Kidney (tissue), 22 donors: ENCODE measurements at places on chromosomes 7 and 10. TPM values are rescaled to one million over a fixed set of nuclear protein-coding genes. Genes with fewer than 3 reads are reported as not detected.

DNA sequence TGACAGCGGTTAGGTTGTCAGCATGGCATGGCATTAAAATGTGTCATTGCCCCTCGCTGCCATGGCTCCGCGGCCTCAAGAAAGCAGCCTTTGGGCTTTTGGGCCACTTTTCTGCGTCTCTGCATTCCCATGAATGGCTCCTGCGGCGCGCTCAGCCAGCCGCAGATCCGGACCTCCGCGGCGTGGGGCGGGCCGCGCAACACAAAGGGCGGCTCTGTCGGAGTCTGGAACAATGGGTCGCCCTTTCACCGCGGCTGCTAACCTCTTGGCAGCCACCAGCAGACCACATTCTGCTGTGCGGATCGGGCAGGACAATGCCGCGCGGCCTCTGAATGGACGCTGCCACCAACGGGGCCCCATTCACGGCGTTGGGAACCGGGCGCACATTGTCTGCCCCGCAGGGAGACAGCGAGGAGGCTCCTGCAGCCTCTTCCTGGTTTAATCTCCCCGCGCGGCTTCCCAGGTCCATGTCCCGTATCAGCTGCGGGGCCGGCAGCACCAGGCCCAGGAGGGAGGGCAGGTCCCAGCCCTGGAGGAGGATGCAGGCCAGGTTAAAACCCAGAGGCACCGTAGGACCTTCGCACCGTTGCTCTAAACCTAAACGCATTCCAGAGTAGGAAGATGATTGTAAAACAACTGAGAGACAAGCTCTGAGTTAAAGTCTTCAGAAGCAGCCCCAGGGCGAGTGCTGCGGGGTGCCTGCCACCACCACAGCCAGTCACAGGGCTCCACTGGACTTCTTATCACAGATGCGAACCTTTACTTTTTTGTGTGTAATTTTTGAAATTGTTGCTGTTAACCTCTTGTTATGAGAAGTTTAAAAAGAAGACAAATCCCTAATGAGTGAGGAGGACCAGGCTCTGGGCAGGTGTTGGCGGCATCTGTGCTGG lies 71.6 kb downstream of the NKX6-2 start:
- peak; percentile 57 for DNase-seq
- H3K36me3 ChIP-seq: no peaks in the 10 kb centered on the region
- no peak overlapping the region for H3K27ac ChIP-seq
- H3K27me3 ChIP-seq: no peaks in the 10 kb centered on the region
- H3K4me3 ChIP-seq: no peak overlapping the region
- no peaks in the 10 kb centered on the region for H3K4me1 ChIP-seq

GRCh38 chr7:110386913-110387312 lies 704.0 kb upstream of the LRRN3 start:
- no peak for DNase-seq
- H3K4me3 ChIP-seq: no peak overlapping the region
- no peaks in the 10 kb centered on the region for H3K36me3 ChIP-seq

- no peaks in the 10 kb centered on the region for H3K27me3 ChIP-seq
- no peak overlapping the region for H3K27ac ChIP-seq
- H3K4me3 ChIP-seq: no peak overlapping the region
- no peak for DNase-seq
These were observed 69.5 kb upstream of the CHST15 start for GRCh38 chr10:124162774-124163354.

GRCh38 chr10:126945351-126946030 lies 40.3 kb downstream of the DOCK1 start:
- no peaks in the 10 kb centered on the region for H3K4me1 ChIP-seq
- no peak overlapping the region for H3K4me3 ChIP-seq
- no peaks in the 10 kb centered on the region for H3K36me3 ChIP-seq
- H3K27ac ChIP-seq: no peak overlapping the region
- H3K27me3 ChIP-seq: no peaks in the 10 kb centered on the region

DNA sequence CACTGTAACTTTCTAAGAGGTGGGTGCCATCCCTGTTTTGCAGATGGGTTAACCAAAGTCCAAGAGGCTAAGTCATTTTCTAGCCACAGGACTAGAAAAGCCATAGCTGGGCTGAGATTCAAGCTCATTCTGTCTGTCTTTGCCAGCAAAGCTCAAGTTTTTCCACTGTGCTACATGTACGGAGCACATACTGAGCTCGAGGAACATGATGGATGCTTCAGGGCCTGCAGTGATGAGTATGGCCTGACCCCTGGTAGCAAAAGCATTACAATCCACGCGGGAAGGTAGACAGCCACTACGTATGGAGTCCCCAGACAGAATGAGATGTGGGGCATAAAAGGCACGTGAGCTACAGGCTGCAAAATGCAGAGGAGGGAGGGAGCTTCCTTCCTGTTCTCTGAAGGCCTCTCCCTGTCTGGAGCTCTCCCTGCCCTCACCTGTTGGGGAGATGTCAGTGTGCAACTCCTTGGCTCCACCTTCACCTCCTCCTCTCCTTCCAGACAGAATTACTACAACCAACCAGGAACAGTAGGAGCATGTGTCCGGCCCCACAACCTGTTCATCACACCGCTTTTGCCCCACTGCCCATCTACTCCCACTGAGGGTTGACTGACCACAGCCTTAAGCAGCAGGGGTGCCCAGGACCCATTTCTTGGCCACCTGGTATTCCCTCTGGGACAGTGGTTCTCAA lies 16.4 kb downstream of the ITPRIP start:
- H3K27me3 ChIP-seq: no peaks in the 10 kb centered on the region
- peaks cover 26% of the 10 kb centered on the region for H3K4me1 ChIP-seq
- DNase-seq: no peak
- H3K27ac ChIP-seq: no peak overlapping the region
- H3K4me3 ChIP-seq: no peak overlapping the region

DNA sequence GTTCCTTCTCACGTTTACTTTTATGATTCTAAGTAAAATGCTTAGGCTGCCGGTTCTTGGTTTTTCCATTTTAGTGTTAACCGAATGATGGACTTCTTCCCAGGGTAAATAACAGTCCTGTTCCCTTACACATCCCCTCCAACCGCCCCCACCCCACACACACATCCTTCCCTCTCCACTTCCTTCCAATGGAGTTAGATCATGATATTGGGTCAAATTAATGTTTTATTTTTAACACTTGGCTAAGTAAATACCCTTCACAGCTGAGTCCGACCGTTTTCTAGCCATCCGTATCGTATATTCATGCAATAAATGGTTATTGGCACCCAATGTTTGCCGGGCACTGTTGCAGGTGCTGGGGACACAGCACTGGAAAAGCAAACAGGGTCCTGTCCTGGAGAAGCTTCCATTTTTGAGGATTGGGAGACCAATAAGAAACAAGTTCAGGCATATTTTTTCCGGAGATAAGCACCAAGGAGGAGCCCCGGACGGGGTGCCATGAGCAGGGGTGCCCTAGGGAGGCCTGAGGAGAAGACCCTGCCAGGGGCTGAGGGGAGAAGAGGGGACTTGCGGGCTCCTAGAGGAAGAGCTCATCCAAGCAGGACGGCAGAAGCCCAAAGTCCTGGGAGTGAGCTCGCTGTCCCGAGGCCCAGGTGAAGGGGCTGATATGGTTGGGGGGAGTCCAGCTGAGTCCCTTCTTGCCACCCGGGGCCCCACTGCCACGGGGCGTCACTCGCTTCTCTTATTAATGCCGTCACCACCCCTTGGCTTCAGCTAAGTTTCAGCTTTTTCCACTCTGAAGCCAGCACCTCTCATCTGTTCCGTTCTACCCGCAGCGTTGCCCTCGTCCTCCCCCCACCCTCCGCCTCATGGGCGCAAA lies 126.0 kb upstream of the RET start:
- H3K4me1 ChIP-seq: no peaks in the 10 kb centered on the region
- H3K27me3 ChIP-seq: no peaks in the 10 kb centered on the region
- H3K27ac ChIP-seq: no peak overlapping the region
- no peak for DNase-seq
- H3K4me3 ChIP-seq: no peak overlapping the region

- no peak overlapping the region for H3K27ac ChIP-seq
- no peaks in the 10 kb centered on the region for H3K27me3 ChIP-seq
- H3K4me3 ChIP-seq: no peak overlapping the region
These were observed 31.2 kb downstream of the MACC1 start for GRCh38 chr7:20185988-20186387.

DNA sequence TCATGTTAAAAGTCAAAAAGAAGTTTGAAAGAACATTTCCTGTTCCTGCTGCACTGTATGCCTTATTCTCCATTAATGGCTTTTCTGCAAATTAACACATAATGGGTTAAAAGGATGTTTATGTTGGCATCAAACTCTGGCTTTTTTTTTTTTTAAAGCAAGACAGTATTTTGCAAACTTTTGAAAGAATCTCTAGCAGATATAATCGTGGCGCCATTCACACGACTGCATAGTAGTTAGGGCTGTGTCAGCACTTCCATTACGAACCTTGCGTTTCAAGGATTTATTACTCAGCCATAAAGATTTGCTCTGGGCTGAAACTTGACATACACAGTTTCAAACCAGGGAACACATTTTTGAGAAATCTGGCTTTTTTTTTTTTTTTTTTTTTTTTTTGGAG lies 207.8 kb downstream of the DYNC1I1 start:
- DNase-seq: peak; percentile 70
- H3K27ac ChIP-seq: no peak overlapping the region
- no peaks in the 10 kb centered on the region for H3K36me3 ChIP-seq
- no peaks in the 10 kb centered on the region for H3K4me1 ChIP-seq

- no peak overlapping the region for H3K4me3 ChIP-seq
- DNase-seq: no peak
- no peak overlapping the region for H3K27ac ChIP-seq
- H3K27me3 ChIP-seq: no peaks in the 10 kb centered on the region
These were observed 8.8 kb downstream of the HSPA12A start for GRCh38 chr10:116733566-116733965.

GRCh38 chr7:134255814-134256213 lies 60.9 kb downstream of the SLC35B4 start:
- no peaks in the 10 kb centered on the region for H3K36me3 ChIP-seq
- H3K27ac ChIP-seq: no peak overlapping the region

DNA sequence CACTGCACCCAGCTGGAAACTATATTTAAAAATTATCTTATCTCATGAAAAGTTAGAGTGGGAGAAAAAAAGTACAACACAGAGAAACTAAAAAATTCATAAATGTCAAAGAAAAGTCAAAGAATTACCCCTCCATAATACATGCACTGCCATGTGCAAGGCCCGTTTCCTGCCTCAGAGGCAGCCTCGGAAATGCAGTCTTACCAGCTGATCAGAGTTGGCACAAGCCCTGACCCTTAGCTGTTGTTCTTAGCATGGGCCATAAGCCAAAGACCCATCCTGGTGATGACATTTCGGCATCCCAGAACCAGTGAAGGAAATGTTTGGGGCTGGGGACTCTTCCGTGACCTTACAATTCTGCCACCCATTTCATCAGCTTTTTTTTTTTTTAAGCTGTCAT lies 21.6 kb downstream of the RBM48 start:
- H3K27me3 ChIP-seq: no peaks in the 10 kb centered on the region
- H3K4me3 ChIP-seq: no peak overlapping the region
- H3K27ac ChIP-seq: no peak overlapping the region
- H3K36me3 ChIP-seq: no peaks in the 10 kb centered on the region

- no peak overlapping the region for H3K27ac ChIP-seq
- no peaks in the 10 kb centered on the region for H3K27me3 ChIP-seq
- no peak for DNase-seq
- no peaks in the 10 kb centered on the region for H3K36me3 ChIP-seq
These were observed 688.1 kb downstream of the LRMDA start for GRCh38 chr10:76119515-76119914.

DNA sequence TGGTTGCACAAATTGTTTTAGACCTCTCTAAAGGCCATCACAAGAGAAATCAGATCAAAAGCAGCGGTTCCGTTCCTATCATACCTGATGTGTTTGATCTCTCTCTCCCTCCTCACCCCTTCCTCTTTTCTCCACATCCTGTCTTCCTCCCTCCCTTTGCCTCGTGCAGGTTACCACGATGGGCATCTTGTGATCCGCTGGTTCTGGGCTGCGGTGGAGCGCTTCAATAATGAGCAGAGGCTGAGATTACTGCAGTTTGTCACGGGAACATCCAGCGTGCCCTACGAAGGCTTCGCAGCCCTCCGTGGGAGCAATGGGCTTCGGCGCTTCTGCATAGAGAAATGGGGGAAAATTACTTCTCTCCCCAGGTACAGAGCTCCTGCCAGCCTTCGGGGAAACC lies 28.5 kb upstream of the STK17A start:
- no peaks in the 10 kb centered on the region for H3K36me3 ChIP-seq
- DNase-seq: no peak
- H3K27me3 ChIP-seq: no peaks in the 10 kb centered on the region

- H3K4me1 ChIP-seq: no peaks in the 10 kb centered on the region
- no peaks in the 10 kb centered on the region for H3K27me3 ChIP-seq
- no peak for DNase-seq
- H3K36me3 ChIP-seq: no peaks in the 10 kb centered on the region
- no peak overlapping the region for H3K4me3 ChIP-seq
- H3K27ac ChIP-seq: no peak overlapping the region
These were observed 30.4 kb downstream of the VPS50 start for GRCh38 chr7:93262535-93262934.

DNA sequence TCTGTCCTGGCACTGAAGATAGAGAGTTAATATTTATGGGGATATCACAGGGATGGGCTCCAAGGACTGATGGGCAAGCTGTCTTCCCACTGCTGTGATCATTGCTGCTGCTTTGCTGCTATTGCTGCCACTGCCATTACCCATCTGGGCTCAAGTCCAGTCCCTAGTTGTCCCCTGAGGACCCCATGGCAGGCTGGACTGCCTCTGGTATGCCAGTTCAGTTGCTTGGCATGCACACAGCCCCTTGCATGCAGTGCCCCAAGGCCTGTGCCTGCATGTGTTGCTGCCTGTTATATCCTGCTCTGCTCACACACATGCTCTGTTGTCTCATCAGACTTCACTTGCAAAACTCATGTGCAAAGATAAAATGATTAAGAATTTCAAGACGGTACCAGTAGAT lies 109.5 kb downstream of the ADRA2A start:
- H3K36me3 ChIP-seq: no peaks in the 10 kb centered on the region
- no peaks in the 10 kb centered on the region for H3K4me1 ChIP-seq
- H3K4me3 ChIP-seq: no peak overlapping the region
- H3K27ac ChIP-seq: no peak overlapping the region
- no peaks in the 10 kb centered on the region for H3K27me3 ChIP-seq
- no peak for DNase-seq

The WNT8B gene
- total RNA-seq: not detected

The GIMAP7 gene
- 43.6 TPM for total RNA-seq

The AMPH gene
- 1.2 TPM for total RNA-seq

The THSD7A gene
- 24.3 TPM for total RNA-seq

The PLEKHA8 gene
- total RNA-seq: 8.5 TPM
